ENCODE measurements at places on chromosomes 11 and 22.

GRCh38 chr11:28615542-28615941 is 507.4 kb downstream of the METTL15 start:
- DNase-seq, result no peak

DNA sequence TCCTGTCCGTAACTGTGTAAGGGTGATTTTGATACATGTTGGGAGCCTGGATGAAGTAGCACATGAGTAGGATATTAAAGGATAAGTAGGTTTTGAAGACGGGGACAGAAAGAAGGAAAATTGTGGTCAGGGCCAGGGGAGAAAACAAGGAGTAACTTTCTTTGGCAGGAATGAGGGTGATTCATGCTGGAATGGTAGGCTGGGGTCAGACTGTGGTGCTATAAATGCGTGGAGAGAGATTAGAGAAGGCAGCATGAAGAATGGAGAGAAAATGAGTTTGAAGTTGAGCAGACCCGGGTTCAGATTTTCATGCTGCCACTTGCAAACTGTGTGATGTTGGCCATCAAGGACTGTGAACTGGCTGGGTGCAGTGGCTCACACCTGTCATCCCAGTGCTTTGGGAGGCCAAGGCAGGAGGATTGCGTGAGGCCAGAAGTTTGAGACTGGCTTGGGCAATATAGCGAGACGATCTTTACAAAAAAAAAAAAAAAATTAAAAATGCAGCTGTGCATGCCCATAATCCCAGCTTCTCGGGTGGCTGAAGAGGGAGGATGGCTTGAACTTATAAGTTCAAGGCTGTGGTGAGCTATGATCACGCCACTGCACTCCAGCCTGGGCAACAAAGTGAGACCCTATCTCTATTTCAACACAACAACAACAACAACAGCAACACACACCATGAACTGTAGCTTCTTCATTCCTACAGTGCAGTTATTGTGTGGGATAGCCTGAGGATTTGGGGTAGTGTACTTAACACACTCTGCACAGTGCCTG is 22.3 kb downstream of the ZBTB16 start:
- DNase-seq, result peak; percentile 64

DNA sequence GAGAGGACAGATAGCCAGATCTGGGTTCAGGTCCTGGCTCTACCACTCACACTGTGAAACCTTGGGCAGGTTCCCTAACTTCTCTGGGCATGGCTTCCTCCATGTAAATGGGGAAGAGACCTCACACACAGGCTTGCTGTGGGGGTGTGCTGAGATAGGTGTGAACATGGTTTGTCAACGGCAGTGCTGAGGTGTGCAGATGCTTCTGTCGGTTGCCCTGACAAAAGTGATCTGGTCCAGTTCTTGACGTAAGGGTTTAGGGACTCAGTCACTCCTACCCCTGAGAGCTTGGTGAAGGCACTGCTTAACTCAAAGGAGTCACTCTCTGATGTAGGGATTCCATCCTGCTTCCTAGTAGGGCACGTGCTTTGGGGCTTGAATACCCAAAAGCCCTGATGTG is 2.0 kb downstream of the C1QTNF4 start:
- DNase-seq, result no peak

DNA sequence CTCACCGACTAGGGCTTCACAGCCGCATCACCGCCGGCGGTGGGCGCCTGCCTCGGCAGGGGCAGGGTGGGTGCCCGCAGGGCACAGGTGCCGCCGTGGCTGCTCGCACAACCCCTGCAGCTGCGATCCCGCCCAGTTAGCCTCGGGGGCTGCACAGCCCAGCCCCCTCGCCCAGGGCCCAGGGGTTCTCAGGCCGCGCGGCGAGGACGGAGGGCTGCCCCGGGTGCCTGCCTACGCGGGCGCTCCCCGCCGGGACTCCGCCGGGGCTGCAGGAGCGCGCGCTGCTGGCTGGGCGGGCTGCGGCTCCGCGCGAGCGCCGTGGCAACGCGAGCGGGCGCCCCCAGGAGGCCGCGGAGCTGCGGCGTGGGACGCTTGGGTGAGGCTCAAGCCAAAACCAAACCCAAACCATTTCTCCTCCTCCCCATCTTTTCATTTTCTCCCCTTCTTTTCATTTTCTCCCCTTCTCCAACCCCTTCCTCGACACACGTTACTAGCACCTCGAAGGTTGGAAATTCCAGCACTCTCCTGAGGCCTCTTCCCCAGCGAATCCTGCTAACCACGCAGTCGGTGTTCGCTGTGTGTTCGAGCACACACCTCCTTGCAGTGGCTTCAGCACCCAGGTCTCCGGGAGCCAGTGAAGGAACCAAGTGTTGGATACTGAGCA is at the start of gene MICAL3:
TSS of gene MICAL3 (minus strand) at position 286 of the 664 bp plus-strand sequence. CDS start 117,749 bp downstream, outside the sequence.
- DNase-seq, result peak; percentile 81

DNA sequence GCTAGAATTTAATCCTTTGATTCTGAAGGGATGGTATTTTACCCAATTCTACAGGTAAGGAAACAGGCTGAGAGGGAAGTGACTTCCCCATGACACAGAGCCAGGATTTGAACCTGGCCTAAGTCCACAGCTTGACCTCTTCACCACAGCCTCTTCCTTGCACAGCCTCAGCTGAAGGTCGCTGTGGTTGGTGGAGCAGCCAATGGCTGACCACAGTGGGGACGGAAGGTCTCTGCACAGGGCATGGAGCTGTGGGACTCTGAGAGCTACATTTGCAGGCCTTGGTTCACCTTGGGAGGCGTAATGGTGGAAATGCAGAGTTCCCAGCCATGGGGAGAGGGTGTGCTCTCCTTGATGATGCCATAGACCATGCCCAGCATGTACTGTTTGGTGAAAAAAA is 295.0 kb downstream of the DDX10 start:
- DNase-seq, result no peak

DNA sequence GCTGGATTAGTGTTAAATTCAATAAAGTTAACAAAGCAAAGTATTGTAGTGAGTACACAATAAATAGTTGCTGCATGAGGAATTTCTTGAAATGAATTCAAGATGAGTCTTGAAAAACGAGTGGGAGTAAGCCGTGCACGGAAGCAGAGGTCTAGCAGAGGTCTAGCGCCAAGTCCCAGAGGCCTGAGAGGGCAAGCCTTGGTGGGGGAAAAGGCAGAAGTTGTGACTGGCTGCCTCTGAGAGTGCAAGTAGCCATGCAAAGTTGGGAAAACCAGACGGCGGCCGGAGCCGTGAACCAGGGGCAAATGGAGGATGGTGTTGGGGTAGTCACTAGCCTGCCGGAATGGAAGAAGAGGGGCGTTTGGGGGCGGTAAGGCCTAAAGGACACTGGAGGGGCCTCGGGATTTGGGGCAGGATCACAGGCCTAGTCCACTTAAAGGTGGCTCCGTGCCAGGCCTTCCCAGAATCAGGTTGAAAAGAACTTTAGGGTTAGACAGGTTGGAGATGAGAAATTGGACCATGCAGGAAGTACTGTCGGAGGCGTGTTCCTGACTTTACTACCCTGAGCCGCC is 379 bp upstream of the SLC3A2 start:
- no peak for DNase-seq

DNA sequence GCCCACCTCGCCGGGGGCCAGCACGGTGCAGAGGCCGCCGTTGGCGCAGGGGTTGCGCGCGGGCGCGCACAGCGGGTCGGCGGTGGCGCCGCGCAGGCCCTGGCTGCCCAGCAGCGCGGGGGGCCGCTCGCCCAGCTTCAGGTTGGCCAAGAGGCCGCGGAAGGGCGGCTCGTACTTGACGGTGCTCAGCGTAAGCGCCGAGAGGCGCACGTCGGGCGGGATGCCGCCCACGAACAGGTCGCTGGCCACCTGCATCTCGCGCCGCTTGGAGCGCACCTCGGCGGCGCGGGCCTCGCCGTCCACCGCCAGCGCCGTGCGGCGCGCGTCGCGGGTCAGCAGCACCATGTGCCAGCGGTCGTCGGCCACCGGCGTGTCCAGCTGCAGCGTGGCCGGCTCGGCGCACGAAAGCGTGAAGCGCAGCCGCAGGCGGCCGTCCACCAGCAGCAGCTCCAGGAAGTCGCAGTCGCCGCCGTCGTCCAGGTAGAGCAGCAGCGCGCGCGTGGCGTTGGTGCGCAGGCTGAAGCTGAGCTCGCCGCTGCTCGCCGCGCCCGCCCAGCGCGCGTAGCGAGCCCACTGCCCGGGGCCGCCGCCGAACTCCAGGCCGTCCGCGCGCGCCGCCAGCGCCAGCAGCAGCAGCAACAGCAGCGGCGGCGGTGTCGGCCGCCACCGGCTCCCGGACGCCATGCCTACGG is 9.8 kb downstream of the NRXN2 start:
- DNase-seq, result peak; percentile 72

DNA sequence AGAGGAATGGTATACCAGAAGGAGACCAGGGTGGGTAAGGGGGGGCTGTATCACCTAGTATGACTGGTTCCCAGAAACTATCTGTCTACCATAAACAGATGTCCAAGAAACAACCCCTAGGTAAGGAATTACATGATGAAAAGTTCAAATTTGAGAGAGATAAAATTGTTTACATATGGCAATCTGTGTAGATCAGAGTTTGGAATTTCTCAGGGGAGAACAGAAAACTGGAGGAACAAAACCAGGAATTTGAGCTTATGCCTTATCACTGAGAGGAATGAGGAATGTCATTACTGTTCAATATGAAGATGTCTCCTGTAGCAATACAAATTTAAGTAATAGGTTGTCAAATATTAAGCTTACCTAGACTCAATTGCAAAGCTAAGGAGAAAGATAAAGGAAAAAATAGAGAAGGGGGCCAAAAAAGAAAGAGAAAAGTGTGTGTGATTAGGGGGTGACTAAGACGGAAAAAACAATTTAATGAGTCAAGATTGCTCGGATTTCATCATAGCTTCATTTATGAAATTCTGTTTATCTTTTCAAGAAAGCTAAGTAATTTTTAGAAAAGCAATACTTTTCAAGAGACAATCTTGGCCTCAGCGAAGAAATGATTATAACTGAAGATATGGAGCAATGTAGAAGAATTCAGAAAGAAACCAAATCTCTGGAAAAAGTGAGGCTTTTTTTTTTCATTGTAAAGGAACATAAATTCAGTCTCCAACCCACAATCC is 117.8 kb downstream of the APOL5 start:
- no peak for DNase-seq

DNA sequence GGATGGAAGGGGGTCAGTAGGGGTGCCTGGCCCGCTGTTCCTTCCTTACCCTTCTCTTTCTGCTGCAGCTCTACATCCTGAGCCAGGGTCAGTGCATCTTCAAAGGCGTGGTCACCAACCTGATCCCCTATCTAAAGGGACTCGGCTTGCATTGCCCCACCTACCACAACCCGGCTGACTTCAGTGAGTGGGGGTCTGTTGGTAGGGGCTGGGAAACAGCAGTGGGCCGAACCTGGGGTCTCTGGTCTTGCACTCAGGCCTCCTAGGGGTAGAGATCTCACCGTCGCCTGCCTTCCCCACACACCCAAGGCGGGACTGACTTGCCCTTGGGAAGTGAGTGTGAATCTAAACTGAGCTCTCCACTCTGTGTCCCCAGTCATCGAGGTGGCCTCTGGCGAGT is 7.6 kb downstream of the ABCG4 start:
- no peak for DNase-seq

GRCh38 chr22:29811377-29811776 is 26.7 kb downstream of the ASCC2 start:
- no peak for DNase-seq

DNA sequence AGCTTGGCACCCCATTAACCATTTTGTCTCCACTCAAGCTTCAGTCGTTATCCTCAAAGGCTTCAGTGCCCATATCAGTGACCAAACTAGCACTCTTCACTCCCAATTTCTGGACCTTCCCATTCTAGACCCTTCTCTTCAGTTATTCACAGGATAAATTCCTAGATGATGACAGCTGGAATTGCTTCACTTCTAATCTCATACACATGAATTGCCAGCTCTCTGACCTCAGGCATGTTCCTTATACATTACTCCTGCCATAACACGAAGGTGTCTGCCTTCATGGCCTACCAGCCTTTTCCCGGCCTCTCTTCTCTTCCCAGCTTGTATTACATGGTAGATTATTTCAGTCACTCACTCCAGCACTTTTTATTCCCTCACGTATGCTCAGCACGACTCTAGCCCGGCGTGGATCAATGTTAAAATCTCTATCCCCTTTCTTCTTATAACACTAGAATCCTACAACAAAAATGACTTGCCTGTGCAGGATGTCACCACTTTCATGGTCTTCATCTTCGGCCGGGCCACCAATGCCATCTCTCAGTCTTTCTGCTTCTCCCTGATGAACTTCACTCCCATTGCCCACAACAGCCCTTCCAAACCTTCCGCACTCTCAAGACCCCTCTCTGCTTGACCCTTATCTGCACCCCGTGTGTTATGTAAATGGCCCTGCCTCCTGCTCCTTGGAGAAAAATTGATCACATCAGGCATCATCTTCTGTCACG is 36.9 kb downstream of the EIF3F start:
- peak; percentile 20 for DNase-seq

DNA sequence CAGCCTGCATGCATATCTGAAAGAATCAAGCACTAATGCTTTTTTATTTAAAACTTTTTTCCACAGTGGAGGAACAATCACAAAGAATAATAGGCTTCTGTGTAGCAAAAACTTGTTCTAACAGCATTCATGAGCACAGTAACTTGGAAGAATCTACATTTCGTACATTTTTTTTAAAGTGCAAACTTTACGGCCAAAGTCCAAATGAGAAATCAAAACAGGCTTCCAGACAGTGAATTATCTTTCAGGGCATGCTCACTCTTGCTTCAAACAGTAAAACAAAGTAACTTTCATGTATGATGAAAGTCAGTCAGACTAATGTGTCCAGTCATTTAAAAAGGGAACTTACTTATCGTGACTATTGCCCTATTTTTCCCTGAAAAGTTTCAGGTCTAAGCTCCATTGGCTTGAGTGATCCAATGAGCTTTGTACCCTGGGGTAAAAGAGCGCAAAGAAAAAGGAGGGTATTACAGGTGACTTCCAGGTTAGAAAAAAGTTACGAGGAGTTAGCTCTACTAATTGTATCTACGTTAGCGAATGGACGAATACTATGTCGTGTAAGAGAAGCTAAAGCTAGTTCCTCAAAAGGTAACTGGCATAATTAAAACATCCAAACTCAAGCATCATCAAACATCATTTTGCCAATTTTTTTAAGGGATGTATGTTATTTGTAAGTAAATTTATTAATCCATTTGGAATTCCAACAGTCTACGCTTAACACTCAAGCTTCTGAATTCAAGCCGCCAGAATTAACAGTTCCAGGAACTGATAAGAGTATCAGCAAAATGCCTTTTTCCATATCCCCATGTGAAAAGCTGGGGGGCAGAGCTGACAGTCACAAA is 1.7 kb downstream of the PICALM start:
- DNase-seq, result no peak

- no peak for DNase-seq
Observed at GRCh38 chr22:49803134-49803533, 24.5 kb downstream of the BRD1 start.
